ENCODE measurements at places on chromosomes 12 and 14.
A peak's percentile ranks its signal among the peaks of the same experiment; 100 is the strongest.

DNA sequence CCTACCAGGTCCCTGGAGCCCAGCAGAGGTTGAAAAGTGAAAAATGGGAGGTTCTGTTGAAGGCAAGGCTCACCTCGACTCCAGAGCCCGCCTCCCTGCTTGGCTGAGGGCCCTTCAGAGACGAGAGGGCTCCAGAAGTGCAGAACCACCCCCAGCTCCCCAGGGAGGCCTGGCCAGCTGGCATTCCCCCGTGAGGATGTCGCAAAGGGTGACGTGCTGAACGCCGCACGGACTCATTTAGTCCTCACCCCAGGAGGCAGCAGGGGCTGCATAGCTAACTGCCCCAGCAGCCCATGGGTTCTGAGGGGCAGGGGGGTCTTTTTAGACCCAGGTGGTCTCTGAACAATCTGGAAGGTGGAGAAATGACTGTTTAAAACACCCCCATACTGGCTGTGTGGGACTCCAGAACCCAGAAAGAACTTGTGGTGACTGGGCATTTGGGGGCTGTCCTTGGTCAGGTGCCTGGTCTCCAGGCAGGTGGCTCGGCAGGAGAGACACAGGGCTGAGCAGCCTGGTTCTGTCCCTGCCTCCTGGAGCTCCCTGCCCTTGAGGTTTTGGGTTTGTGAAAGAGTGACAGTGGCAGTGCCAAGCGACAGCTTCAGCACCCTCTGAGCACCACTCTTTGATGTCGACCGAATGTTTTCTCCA is 32.0 kb downstream of the ANAPC7 start:
- DNase-seq = no peak

GRCh38 chr14:46053221-46053620 is 598.4 kb downstream of the RPL10L start:
- no peak for DNase-seq

DNA sequence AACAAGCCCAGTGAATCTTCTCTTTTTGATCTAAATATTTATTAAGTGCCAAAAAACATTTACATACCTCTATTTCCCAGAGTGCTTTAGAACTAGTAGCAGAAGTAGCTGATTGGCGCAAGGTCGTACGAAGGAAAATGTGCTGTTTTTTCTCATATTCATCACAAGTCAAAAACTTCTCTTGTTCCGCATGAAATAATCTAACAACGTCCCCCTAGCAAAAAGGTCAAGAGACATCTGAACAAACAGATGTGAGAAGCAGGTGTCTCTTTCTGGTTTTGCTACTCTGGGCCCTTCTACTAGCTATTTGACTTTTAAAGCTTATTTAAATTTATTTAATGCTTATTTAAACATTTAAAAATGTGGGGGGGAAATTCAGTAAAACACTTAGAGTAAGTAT is 117.8 kb downstream of the ITPR2 start:
- no peak for DNase-seq

GRCh38 chr12:62396750-62397149 is 69.9 kb upstream of the MON2 start:
- DNase-seq = no peak

- DNase-seq = no peak
These were observed 3.9 kb upstream of the BLOC1S1 start for GRCh38 chr12:55711786-55712553.

DNA sequence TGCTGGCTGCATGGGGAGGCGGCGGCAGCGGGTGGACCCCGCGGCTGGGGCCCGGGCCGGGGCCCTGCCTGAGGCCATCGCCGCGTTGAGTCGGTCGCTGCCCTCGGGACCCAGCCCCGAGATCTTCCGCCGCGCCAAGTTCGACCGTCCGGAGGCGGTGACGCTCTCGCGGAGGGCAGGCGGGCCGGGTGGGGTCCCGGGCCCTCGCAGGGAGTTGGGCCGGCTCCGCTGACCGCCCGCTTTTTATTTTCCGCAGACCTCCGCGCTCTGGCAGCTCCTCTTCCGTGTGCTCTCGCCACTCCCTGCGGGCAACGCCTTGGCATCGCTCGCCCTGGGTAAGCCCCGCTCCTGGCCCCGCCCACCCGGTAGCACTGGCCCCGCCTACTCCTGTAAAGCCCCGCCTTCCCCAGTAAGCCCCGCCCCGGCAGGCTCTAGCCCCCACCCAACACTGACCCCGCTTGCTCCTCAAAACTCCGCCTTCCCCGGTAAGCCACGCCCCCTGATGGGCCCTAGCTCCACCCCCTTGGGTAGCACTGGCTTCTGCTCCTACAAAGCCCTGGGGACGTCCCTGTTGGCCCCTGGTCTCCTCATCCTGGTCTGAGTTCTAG is 424 bp downstream of the TEDC1 start:
- DNase-seq = no peak

GRCh38 chr12:103868215-103868614 is 27.2 kb upstream of the NT5DC3 start:
- no peak for DNase-seq

- no peak for DNase-seq
These were observed 19.1 kb upstream of the SLC17A8 start for GRCh38 chr12:100337727-100338126.

- no peak for DNase-seq
These were observed 258.9 kb downstream of the VRK1 start for GRCh38 chr14:97056086-97056485.

GRCh38 chr14:24365600-24366412 is 2.2 kb upstream of the NFATC4 start:
- peak; percentile 91 for DNase-seq

- DNase-seq = peak; percentile 96
These were observed 34.7 kb upstream of the SLC2A3 start for GRCh38 chr12:7970475-7971252.

DNA sequence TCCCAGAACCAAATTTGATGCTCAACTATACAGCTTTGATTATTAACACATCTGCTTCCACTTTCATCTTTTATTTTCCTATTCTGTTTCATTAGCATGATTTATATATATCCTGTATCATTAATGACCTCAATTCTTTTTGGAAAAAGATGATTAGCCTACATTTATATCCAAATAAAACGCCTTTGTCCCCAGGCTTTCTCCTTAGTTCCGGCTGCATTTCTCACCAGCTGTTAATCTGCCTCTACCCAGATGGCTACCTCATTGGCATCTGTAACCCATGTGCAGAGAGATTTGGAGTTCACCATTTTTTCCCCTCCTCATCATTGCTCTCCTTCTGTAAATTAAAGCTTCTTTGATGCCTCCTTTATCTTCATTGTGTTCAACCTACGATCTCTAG is 336.8 kb upstream of the RGS6 start:
- no peak for DNase-seq

DNA sequence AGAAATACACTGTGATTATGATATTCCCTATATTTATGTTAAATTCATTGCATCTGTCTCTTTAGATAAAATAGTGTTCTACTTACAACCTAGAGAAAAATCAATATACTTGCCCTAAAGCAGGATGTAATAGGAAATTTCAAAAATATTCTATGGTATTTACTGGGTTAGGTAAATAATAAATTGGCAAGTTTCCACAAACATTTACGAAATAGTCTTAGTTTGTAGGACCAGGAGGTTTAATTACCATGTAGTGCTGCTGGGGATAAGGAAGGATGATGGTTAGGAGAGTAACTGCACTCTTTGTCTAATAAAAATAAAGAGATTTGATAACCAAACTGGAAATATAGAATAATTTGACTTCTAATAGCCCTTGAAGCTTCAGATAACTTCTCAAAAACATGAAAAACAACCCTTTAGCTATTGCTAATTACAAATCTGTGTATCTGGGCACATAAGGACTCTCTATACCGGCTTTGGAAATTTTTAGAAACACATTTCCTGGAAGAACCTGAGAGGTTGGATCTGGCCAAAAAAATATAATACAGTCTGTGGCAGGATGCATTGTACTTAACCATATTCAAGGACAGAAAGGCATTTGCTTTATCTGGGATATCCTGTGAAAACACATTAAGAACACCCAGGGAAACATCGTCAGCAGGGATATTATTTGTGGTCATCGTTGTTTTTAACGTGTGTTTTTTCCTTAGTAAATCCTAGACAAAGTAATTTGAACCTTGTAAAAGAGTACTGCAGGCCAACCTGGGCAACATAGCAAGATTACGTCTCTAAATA is 36.7 kb upstream of the TMCC3 start:
- no peak for DNase-seq

GRCh38 chr12:77932216-77932615 is 101.5 kb downstream of the NAV3 start:
- DNase-seq = no peak

GRCh38 chr14:46399049-46399448 is 252.5 kb downstream of the RPL10L start:
- DNase-seq = no peak

DNA sequence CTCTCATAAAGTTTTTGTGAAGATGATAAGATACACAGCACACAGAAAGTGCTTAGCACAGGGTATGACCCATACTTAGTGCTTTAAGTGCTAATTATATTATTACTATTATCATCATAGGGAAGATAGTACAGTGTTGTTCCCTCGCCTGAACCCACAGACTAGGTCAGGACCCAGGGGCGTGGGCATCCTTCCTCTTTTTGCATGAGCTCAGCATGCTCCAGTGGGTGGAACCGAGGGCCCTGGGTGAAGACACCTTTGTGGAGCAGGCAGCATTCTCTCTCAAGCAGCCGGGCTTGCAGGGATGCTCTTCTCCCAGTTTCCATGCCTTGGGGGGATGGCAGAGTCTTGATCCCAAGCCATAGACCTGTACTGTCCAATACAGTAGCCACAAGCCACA is 34.8 kb downstream of the CRACR2A start:
- DNase-seq = no peak
